ENCODE measurements at places on chromosomes 16 and 17.
A peak's percentile ranks its signal among the peaks of the same experiment; 100 is the strongest.

GRCh38 chr16:67164599-67165061 is at the start of gene HSF4:
HSF4 (plus strand) TSS chr16:67164745; CDS start chr16:67164812, 67 bp downstream.
- DNase-seq, result peak; percentile 40

DNA sequence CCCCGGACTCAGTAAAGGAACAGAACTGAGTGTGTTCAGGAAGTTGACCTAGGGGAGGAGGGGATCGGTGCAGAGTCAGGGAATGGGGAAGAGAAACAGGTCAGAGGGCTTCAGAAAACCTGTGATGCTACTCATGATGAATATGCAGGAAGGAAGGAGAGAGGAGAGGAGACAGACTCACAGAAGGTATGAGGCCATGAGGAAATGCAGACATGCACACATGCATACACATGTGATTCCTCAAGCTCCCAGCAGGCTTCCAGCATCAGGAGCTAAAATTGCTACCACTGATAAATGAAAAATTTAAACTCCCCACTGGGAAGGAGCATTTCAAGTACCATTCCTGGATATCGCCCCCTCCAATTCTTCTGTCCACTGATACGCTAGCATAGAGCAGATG is 262.6 kb downstream of the SLC39A11 start:
- DNase-seq, result no peak

GRCh38 chr17:21078016-21078780 is 35.4 kb upstream of the USP22 start:
- no peak for DNase-seq

DNA sequence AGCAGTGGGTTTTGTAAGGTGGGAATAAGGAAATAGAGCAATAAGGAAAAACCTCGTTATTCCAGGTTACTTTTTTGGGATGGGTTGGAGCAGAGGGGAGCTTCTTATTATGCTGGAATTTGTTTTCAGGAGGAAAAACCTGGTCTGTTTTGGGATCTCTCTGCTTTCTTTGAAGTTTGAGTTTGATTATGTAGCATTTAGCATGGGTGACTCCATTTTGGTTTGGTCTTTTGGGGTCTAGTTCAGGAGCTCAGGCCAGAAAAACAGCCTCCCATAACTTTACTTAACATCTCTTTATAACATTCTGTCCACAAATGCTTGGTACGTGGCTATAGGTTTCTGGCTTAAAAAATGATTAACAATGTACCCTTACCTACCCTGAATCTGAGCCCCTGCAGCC is 8.5 kb upstream of the ZG16 start:
- DNase-seq, result no peak

DNA sequence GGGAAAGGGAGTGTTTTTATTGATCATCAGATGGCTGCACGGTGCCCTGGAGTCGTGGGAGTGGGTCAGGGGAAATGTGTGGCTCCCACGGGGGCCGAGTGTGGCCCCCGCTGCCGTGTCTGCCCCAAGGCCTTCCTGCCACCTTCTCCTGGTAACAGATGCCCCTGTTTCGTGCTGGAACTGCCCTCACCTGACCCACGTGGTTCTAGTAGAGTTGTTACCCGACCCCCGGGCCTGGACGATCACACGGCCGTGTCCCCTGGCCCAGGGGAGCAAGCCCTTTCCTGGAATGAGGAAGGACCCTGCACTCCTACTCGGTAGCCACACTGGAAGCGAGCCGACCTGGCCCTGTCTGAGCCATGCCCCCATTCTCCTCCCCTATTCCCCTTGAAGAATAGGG is 37.6 kb downstream of the ACTG1 start:
- DNase-seq, result no peak

DNA sequence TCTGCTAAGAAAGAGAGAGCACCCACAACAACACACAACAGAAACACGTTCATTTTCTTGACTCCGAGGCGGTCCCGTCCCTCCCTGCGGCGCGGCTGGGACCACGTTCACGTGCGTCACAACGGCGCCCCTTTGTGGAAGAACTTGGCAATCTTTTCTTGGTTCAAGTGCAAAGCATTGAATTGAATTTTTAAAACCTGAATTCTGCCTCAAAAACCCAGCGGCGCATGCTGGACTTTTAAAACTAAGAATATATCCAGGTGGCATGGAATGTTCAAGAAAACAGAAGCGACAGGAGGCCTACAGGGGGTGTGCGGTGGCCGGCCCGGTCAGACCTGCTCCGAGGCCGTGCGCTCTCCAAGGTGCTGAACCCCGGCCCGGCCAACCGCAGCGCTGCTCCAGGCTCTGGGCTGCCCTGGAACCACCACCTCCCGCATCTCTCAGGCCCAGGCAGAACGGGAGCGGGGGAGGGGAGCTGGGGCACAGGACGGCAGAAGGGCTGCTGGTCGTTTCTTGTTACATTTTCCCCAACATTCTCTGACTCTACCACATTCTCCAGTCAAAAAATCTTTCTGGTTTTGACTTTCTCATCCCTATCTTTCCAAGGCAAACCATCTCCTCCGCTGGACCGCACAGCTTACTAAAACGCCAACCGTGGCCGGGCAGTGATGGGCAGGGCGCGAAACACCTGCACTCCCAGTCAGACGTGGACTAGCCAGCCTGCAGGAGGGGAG is 3.4 kb upstream of the HEXD start:
- peak; percentile 90 for DNase-seq

- DNase-seq, result peak; percentile 3
These were observed 626 bp downstream of the PELP1 start for GRCh38 chr17:4703330-4703691.

DNA sequence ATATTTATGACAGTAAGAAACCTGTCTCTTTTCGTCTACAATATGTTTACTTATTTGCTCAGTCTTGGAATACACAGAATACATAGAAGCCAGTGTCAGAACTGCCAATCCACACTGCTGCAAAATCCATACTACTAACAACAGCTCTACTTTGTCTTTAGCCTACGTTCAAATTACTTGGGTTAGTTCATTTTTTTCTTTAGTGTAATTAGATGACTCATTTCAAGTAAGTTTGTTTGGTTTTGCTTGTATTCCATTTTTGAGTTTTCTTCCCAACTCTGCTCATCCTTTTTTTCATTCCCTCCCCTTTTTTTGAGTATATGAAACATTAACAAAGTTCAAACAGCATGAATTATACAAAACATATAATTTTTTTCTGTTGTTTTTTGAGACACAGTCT is 16.9 kb downstream of the CMC2 start:
- no peak for DNase-seq

DNA sequence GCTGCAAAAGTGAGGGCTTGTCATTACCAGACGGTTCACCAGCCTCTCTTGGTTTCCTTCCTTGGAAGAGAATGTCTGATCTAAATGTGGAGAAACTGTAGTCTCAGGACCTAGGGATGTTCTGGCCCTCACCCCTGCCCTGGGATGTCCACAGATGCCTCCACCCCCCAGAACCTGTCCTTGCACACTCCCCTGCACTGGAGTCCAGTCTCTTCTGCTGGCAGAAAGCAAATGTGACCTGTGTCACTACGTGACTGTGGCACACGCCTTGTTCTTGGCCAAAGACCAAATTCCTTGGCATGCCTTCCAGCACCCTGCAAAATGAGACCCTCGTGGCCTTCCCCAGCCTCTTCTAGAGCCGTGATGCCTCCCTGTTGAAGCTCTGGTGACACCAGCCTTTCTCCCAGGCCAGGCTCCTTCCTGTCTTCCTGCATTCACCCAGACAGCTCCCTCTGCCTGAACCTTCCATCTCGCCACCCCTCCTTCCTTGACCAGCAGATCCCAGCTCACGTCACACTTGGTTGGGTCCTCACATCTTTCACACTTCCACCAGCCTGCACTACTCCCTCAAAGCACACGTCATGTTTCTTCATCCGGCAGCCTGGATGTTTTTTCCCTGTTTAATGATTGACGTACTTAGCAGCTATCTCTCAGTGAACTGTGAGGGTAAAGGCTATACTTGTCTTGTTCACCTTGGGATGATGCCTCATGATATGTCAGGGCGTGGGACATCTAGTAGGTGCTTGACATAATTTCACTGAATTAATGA is 4.3 kb downstream of the ZNF768 start:
- DNase-seq, result no peak

GRCh38 chr17:39677542-39678339 is 9.5 kb downstream of the PNMT start:
- DNase-seq, result peak; percentile 55

GRCh38 chr17:69608808-69609472 is 194.4 kb downstream of the MAP2K6 start:
- DNase-seq, result peak; percentile 13

DNA sequence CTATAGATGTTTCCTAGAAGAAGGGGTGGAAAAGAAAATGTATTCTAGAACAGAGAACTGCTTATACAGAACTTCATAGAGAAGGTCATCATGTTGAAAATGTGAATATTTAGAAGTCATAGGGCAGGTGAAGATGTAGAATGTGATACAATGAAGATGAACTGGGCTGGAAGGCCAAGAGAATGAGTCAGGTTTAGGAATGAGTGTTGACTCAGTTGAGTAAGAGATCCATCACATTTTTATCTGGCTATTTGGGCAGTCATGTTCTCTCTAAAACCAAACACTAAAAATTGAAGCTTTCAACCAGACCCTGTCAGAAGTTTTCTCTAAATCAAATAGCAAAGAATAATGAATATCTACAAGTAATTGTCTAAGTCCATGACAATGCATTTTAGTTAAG is 660.5 kb downstream of the KCNJ2 start:
- no peak for DNase-seq

- DNase-seq, result no peak
These were observed 59.4 kb downstream of the MARF1 start for GRCh38 chr16:15583526-15583925.

GRCh38 chr17:82321947-82322466 is 4.6 kb upstream of the CD7 start:
- DNase-seq, result no peak

DNA sequence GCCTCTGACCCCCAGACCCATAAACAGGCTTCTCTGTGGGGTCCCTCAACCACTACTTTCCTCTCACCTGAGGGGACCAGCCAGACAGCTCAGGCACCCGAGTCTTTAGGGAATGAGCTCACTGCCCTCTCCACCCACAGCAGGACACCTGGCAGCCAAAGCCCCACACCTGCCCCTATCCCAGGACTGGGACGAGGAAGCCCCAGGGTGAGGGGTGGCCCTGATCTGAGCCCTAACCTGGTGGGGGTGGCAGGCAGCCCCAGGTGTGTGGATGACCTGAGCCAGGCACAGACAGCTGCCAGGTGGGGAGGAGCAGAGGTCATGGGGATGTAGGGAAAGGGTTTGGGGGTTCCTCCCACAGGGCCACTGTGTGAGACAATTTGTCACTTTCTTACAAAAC is 1.7 kb upstream of the TEX19 start:
- no peak for DNase-seq

DNA sequence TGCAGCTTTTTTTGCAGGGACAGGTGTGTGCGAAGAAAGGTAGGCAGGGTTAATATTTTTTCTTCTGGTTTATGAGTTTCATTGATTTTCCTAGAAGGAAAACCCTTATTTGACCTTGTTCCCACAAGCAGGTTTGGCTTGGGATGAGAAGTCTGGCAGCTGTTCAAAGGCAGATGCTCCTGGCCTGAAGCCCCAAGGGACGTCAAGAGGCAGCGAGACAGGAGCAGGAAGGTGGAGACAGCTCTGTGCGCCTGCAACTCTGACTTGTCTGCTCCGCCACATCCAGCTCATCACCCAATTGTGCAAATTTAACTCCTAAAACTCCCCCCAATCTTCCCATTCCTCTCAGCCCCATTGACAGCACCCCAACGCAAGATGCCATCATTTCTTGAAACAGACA is 136.8 kb upstream of the XYLT1 start:
- peak; percentile 76 for DNase-seq

DNA sequence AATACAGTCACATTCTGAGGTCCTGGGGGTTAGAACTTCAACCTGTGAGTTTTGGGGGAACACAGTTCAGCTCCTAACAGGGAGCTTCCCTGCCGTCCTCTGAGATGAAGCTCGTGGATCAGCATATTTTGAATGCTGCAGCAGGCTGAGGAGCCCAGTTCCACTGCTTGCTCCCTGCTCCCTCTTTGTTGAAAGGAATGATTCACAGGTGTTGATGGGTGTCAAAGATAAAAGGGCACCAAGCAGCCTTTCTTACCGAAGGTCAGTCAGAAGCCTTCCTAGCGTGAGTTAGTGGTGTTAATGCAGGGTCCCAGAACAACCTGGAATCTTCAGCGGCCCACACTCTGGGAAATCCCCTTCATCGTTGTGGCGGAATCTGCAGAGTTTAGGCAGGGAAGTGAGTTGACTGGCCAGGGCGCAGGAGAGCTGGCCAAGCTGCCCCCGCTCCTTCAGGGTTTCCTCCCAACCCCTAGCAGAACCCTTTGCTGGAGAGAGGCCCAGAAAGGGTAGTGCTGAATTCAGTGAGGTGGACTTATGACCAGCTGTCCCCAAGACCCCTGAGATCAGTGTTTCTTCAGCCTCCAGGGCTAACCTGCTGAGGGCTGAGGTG is 114.8 kb downstream of the GNAO1 start:
- DNase-seq, result peak; percentile 41

GRCh38 chr16:71351558-71351901 is 7.0 kb upstream of the CALB2 start:
- no peak for DNase-seq

DNA sequence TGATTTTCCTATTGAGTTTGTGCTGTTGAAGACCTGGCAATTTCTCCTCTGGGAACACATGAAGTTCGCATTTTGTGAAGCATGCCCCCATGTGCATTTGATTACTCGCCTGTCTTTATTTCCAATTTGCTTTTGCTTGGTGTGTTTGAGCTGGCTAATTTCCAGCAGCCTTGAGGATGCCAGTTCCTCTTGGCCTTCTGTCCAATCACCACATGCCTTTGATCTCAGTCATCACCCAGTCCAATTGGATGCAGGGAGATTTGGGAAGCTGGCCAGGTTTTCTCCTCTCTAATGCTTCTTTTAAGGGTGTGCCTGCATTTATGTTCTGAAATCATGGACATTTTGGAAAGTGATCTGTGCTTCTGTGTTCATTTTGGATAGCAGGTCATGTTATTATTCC is 3.8 kb upstream of the TMEM100 start:
- peak; percentile 85 for DNase-seq

DNA sequence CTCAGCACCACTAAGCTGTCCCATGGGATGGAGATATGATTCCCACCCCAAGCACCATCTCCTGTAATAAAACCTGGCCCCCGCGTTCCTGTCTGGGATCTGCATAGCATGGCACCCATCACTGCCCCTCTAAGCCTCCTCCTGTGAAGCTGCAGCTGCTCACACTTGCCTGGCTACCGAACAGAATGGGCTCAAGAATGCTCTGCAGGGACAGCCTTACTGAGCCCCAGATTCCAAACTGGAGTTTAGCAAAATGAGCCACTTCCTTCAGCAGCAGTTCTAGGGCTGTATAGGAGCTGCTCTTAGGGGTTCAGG is 256.1 kb downstream of the CPPED1 start:
- no peak for DNase-seq

DNA sequence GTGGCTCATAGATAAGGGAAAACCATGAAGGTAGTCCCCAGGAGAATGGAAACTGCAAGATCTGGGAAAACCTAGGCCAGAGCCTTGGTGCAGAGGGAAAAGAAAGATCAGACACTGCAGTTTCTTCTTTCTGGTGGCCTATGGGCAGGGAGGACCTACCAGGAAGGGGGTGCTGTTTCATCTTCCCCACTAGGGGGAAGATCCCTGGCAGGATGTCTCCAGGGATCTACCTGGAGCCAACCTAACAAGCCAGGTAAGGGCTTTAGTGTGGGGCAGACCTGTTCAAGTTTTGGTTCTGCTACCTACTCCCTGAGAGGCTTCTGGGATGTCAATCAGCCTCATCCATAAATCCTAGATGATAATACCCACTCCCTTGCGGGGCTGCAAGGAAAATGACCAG is 21.4 kb downstream of the TOM1L2 start:
- no peak for DNase-seq

Data from eye (tissue), 1 donor.